Stimulated activated CD8-positive, alpha-beta memory T cell treated with anti-CD3 and anti-CD28 coated beads, Interleukin-4, amount 100 ng/mL, for 4 hours (primary cell): ENCODE measurements at places on chromosomes 13 and 19.

DNA sequence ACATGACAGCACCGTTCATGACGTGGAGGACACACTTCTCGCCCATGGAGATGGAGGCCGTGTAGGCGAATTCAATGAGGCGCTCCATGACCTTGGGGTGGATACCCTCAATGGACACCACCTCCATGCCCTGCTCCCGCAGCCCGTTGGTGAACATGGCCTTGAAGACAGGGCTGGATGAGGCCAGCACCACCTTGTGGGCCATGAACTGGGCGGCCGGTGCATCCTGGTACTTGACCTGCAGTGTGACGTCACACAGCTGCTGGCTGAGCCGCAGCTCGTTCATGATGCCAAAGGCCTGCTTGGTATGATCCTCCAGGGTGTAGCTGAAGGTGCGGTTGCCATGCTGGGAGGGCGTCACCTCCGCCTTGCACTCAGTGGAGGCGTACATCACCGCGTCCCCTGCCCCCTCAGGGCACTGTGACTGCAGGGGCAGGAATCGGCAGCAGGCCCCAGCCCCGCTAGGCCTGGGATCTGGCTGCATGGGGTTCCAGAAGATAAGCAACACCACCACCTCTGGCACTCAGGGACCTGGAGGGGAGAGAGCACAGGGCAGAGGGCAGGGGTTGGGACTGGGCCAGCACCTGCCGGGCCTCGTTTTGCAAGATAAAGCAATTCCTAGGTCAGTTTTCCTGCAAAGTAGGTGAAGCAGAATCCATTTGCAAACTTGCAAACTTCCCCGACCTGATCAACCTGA is 3.5 kb downstream of the KEAP1 start:
- DNase-seq: no peak

GRCh38 chr13:112686987-112687386 is 2.9 kb upstream of the ATP11A start:
- no peak for DNase-seq

DNA sequence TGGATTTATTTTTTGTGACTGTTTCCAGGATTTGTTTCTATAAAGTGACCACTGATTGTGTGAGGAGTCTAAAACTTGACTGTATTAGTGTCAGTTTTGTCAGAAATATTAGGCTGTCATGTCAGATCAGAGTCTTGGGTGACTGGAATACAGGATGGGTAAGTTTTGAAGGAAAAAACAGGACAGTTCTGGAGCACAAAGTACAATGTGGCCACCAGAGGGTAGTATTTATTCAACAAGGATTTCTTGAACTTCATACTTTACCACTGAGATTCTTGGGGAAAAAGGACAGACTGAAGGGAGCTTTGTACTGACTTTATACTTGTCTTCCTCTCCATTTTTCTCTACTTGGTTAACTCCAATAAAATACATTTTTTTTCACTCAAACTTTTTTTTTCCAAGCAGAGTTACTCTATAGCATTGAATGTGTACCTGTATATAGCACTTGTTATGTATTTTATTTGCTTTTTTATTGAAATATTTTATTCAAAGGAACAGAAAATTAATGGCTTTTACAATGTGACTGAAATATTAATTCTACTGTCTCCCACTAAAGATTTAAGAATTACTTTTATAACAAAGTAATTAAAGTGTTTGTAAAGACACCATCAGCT is 51.1 kb downstream of the LMO7 start:
- DNase-seq: no peak

DNA sequence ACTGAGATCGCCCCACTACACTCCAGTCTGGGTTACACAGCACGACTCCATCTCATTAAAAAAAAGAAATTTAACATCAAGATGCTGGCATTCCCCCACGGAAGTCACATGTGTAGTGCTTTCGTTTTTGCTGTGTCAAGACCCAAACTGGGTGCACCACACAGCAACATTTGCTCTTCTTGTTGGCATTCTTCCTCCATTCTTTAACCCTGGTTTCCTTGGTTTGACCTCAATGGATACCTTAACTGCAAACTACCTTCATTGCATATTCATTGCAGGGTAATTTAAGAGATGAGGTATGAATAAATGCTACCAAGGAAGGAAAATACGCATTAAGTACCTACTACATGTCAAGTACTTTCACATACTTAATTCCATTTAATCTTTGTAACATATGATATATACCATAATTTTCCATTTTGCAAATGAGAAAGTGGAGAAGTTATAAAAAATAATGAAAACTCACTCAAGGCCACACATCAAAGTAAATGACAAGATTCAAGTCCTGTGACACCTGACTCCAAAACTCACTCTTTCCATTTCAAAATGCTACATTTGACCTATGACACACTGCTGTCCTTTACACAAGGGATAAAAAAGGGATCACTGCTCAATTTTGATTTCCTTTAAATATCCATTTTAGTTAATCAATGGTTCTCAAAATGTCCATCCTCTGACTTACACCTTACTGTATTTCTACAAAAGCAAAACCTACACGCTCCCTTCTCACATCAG is 59.2 kb downstream of the STK24 start:
- no peak for DNase-seq

DNA sequence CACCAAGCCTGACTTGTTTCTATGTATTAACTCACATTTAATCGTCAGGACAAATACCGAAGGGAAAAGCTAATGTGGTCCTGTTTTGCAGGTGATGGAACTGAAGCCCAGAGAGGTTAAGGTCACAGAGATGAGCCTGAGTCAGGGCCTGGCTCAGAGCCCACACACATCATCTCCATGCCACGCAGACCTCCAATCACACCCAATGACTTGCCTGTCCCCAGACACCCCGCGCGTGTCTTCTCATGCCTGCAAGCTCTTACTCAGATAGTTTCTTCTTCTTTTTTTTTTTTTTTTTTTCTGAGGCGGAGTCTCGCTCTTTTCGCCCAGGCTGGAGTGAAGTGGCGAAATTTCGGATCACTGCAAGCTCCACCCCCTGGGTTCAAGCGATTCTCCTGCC is 16.4 kb downstream of the SIX5 start:
- no peak for DNase-seq

- no peak for DNase-seq
Observed at GRCh38 chr13:77136902-77137420, 110.0 kb upstream of the FBXL3 start.

GRCh38 chr19:35347930-35348298 is 212 bp downstream of the FFAR1 start:
- no peak for DNase-seq

- no peak for DNase-seq
Observed at GRCh38 chr13:28753946-28754345, 35.2 kb upstream of the SLC46A3 start.

GRCh38 chr13:95039415-95039814 is 261.8 kb downstream of the ABCC4 start:
- DNase-seq: no peak
